LoVo (cell line): ENCODE measurements at places on chromosomes 13 and 19.
A peak's percentile ranks its signal among the peaks of the same experiment; 100 is the strongest.

DNA sequence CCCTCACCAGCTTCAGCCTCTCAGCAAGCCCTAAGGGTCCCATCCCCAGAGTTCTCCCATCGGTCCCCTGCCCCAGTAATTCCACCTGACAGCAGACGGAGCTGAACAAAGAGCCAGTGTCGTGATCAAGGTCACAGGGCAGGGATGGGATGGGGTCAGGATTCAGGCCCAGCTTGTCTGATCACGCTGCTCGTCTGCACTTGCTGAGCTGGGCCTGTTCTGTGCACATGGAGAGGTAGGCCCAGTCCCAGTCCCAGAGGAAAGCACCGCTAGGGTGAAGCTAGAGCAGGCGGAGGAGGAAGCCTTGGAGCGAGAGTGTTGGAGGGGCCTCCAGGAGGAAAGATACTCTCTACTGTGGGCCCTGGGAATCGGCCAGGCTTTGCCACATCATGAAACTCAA is 7.1 kb upstream of the RBM42 start:
- DNase-seq, result no peak

DNA sequence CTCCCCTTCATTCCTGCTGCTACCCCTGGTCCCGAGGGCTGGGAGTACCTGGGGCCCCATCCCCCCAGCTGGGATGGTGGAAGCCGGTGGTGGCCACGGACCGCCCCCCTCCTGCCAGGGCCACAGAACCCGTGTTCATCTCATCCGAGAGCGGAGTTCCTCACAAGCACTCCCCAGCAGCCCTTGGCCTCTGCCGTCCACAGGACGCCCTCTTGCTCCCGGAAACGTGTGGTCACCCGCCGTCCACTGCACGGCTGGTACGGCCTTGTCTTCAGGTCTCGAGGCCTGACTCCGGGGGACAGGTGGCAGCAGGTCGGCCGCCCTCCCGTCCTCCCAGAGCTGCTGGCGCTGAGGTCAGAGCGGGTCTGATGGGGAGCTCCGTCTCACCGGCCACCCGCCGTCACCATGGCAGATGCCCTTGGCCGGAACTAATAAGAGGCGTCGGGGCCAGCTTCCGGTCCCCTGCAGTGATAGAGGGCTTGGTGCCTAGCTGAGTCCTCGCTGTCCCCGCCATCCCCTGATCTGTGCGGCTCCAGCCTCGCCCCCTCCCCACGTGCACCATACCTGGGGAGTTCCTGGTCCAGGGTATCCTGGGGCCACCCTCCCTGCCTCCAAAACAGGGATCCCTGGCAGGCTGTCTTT is 16.5 kb upstream of the CSNK1G2 start:
- DNase-seq, result no peak

GRCh38 chr13:110070511-110071120 is 236.3 kb downstream of the COL4A1 start:
- peak; percentile 7 for DNase-seq

- peak; percentile 24 for DNase-seq
These were observed at the start of gene AKAP11 for GRCh38 chr13:42272115-42272803. Gene AKAP11 (plus strand): TSS chr13:42272152. CDS start chr13:42286349, 14,197 bp downstream.

DNA sequence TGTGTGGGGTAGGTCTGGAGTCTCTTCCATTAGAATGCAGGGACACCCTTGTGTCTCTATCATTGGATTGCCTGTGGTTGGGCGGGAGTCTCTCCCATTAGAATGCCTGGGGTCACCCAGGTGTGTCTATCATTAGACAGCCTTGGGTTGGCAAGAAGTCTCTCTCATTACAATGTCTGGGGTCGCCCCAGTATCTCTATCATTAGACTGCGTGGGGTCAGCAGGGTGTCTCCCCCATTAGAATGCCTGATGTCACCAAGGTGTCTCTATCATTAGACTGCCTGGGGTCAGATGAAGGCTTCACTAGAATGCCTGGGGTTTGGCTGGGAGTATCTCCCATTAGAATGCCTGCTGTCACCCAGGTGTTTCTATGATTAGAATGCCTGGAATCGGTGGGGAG is 1539.0 kb downstream of the UQCRFS1 start:
- DNase-seq, result no peak
